Type B pancreatic cell (in vitro differentiated cells): ENCODE measurements at places on chromosomes 7 and 10. TPM values are rescaled to one million over a fixed set of nuclear protein-coding genes. Genes with fewer than 3 reads are reported as not detected.

GRCh38 chr10:71308985-71309384 is 10.1 kb upstream of the SLC29A3 start:
- no peak for DNase-seq

DNA sequence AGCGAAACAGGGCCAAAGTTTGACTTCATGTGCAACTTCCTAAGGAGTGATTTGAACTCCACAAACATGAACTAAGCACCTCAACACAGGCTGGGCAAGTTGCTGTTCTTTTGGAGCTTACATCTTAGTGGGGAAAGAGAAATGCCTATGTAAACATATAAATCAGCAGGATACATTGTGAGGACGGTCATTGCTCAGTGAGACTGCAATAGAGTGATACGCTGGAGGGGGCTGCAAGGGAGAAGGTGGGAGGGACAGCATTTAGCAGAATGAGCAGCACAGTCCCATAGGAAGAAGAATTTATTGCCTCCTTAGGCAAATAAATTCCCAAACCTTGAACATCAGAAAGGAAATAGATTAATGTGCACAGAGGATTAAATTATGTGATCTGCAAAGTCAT is 90.0 kb downstream of the EGFR start:
- DNase-seq: no peak

DNA sequence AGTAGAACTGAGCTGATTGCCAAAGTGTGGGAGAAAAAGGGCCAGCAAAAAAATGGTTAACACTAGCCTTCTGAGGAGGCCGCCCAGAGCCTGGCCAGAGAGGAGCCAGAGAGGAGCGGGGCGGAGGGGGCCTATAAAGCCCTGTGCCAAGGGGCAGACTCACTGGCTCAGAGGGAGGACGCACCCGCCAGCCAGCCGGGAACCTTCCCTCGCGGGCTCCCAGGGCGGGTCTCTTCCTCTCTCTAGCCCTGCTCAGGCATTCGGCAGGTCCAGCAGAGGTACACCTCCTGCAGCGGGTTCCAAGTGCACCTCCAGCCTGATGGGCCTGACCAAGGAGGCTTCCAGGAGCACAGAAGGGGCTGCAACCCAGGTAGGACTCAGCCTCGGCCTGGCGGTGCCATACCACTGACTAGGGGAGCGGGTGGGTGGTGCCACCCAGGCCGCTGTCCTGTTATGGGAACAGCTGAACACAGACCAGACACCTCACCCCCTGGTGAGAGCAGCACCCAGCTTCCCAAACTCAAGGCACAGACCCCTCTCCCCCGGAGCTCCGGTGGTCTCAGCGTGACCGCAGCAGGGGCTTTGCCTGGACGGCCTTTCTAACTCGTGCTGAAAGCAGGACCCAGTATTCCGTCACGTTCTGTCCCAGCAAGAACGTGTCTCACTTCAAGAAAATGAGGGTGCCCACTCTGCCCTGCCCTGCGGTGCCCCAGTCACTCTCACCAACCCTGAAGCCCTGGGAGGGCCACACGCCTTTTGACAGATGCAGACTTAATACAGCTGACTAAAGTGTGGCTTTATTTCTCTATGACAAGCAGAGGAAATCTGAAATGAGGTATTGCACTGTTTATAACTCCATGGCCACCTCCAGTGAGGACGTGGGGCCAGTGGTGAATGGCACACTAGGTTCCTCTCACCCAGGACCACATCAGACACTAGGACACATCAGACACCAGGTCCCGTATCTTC is at the start of gene GPER1:
Gene GPER1, plus strand, starts transcription at position 162 of the 969 bp plus-strand sequence. CDS start 3,616 bp downstream, outside the sequence.
- no peak for DNase-seq

DNA sequence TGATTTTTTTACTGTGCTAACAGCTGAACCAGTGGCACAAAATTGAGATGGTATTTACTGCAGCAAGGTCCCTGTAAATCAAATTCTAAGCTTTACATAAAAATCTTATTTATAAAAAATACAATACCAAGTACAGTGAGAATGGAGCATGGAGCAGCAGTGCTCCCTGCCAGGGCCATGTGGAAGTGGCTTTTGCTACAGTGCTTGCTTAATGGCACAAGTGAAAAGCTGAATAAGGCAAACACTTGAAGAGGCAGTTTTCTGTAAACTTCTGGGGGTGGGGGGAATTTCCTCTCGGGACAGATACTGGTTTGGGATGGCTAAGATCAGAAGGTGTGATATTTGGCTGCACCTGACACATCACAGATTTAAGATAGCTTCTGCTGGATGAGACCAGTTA is 27.5 kb downstream of the AP3M1 start:
- no peak for DNase-seq

GRCh38 chr7:44240983-44241510 is 40.3 kb downstream of the YKT6 start:
- no peak for DNase-seq

DNA sequence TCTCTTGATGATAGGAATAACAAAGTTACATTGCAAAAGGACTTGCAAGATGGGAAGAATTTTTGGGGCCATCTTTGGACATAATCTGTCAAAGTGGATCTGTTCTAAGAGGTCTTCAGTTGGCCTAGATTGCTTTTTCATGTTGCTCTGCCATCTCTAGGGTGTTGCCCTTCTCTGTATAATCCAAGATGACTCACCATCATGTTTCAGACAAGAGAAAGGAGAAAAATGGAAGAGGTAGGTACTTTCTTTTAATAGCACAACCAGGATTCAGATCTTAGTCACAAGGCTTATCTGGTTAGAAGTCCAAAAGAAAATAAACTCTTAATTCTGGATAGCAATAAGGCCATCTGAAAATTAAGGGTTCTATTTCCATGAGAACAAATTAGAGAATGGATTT is 38.7 kb upstream of the FOXP2 start:
- DNase-seq: no peak

DNA sequence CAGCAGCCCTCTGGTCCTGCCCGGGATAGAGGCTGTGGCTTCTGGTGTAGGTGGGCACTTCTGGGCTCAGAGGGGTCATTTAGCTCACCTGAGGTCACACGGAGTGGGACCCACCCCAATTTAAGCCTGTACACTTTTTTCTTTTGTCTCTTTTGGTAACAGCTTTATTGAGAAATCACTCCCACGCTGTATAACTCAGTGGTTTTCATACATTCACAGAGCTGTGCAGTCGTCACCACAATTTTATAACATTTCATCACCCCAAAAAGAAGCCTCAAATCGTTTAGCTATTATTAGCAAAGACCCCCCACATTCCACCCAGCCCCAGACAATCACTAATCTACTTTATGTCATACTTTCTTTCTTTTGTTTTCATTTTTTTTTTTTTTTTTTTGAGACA is 62.3 kb downstream of the LHPP start:
- DNase-seq: no peak

- no peak for DNase-seq
These were observed 15.1 kb upstream of the CDH23 start for GRCh38 chr10:71381611-71382010.

The HOXA7 gene
- total RNA-seq: 3.2 and 6.2 TPM in 2 replicates

The ABCC2 gene
- total RNA-seq: 11.0 and 64.0 TPM in 2 replicates

The CNNM1 gene
- total RNA-seq: 1.7 and 2.0 TPM in 2 replicates

DNA sequence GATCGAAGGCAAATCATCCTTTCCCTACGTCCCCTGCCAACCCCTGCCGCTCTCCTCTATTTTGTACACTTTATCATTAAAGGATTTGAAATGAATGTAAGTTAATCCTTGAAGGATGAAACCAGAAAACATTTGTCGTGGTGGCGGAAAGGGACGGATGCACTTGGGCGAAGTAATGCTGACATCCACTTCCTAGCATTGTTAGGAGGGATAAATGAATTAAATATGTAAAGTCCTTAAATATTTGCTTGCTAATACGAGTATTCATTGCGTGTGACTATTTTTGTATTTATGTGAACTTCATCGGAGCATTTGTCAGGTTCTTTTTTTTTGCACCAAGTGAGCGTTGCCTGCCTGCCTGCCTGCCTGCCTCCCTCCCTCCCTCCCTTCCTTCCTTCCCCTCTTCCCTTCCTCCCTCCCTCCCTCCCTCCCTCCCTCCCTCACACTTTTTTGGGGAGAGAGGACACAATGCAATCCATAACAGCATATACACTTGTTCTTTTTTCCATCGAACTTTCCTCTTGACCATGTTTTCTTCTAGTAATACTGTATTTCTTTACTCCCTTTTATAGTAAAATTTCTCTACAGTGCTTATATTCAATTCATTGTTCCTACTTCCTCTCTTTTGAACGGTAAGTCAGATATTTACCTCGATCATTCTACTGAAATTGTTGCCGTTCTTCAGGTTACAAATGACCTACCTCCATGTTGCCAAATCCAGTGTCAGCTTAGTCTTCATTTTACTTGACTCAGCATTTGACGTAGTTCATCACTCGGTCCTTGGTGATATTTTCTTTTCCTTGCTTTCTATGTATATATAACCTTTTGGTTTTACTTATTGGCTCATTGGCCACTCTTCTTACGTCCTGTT is 831 bp downstream of the CCDC7 start:
- no peak for DNase-seq

The OPN4 gene
- total RNA-seq: not detected in 2 replicates

The INPP5A gene
- total RNA-seq: 26.2 and 26.6 TPM in 2 replicates

GRCh38 chr10:30734901-30735300 is 105.3 kb upstream of the LYZL2 start:
- DNase-seq: no peak

The NPM3 gene
- total RNA-seq: 47.2 and 63.6 TPM in 2 replicates

DNA sequence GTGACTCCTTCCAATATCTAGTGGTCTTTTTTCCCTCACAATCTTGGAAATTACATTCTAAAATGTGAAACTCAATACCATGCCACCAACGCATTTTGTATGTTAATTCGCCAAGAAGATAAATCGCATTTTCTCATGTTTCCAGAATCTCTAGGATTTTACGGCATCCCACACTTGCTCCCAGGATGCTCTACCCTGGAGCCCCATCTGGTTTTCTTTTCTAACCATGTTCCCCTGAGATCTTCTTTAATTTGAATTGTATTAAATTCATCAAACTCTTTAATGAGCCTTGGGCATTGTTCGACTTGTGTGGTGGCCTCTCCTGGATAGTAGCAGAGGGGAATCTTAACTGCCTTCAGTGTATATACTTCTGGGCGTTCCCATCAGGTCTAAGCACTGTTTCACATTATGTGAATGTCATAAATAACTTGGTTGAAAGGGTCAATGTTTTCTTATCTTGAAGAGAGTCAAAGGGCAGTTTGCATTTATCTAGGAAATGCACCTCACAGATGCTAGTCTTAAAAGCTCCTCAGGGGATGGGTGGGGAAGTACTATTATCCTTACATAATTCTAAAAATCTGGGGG is 169.1 kb upstream of the MEOX2 start:
- DNase-seq: no peak

DNA sequence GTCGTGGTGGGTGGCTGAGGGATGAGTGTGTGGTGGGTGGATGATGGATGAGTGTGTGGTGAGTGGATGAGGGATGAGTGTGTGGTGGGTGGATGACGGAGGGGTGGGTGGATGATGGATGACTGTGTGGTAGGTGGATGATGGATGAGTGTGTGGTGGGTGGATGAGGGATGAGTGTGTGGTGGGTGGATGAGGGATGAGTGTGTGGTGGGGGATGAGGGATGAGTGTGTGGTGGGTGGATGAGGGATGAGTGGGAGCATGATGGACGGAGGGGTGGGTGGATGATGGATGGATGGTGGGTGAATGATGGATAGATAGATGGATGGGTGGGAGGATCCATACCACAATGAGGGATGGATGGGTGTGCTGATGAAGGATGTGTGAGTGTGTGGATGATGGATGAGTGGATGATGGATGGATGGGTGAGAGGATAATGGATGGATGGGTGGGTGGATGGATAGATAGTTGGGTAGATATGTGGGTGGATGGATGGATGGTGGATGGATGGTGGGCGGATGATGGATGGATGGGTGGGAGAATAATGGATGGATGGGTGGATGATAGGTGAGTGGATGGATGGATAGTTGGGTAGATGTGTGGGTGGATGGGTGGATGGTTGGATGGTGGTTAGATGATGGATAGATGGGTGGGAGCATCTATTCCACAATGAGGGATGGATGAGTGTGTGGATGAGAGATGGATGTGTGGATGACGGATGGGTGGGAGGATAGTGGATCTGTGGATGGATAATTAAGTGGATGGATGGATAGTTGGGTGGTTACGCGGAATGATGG is 266.8 kb downstream of the CELF2 start:
- no peak for DNase-seq

The SAMD9L gene
- total RNA-seq: 1.8 and 2.7 TPM in 2 replicates

DNA sequence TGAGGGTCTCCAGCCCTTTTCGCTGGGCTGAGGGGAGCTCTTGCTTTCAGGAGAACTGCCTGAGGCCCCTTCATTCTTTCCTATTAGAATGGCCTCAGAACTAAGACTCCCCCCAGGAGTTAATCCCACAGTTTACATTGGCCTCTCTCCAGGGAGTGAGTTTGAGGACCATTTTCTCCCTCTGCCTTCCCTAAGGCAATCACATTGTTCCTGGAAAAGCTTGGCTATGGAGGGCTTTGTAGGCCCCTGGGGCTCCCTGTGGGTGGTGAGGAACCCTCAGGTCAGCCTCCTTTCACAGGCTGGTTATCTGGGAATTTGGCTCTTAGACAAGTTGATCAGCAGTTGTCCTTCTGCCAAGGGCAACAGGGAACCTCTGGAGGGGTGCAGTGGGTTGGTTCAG is 343.7 kb downstream of the RPS24 start:
- no peak for DNase-seq

DNA sequence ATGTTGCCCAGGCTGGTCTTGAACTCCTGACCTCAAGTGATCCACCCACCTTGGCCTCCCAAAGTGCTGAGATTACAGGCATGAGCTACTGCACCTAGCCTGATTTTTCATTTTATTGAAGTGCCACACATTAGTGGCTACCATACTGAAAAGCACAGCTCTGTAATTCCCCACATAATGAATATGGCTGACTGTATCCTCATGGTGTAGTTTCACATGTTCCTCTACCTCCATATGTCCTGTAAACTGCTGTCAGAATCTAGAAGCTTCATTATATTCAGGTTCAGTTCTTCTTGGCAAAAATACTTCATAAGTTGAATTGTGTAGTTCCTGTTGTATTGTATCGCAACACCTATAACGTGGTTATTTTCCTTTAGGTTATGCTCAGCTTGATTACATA is 11.1 kb downstream of the JMJD1C start:
- DNase-seq: no peak

GRCh38 chr7:78124216-78124615 is 325.6 kb downstream of the PHTF2 start:
- no peak for DNase-seq

DNA sequence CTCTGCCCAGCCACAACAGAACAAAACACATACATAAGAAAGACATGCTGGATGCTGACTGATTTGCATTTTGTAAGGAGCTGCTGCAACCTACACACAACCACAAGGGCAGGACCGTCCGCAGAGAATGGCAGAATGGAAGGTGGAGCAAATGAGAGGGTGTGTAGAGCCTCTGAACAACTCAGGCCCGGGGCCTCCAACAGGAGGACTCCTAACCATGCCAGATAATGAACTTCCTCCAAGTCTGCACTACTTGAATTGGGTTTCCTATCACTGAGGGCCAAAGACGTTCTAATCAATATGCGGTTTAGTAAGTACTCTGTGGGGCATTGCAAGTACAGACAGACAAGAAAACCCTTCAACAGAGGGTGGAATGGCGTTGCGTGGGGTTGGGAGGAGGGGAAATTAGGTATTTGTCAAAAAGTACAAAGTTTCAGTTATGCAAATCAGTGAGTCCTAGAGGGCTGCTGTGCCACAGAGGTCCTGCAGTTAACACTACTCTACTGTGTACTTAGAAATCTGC is 14.6 kb downstream of the VOPP1 start:
- no peak for DNase-seq

- no peak for DNase-seq
These were observed 48.0 kb downstream of the PITRM1 start for GRCh38 chr10:3124412-3125175.

The EPHA1 gene
- total RNA-seq: 18.0 and 40.1 TPM in 2 replicates

- no peak for DNase-seq
These were observed 132.3 kb downstream of the THSD7A start for GRCh38 chr7:11699666-11700065.

The LOXL4 gene
- total RNA-seq: 40.5 and 59.4 TPM in 2 replicates

GRCh38 chr10:124532106-124532641 is 70.6 kb downstream of the LHPP start:
- DNase-seq: no peak
